ENCODE measurements at places on chromosomes 5 and 9.
A peak's percentile ranks its signal among the peaks of the same experiment; 100 is the strongest.

DNA sequence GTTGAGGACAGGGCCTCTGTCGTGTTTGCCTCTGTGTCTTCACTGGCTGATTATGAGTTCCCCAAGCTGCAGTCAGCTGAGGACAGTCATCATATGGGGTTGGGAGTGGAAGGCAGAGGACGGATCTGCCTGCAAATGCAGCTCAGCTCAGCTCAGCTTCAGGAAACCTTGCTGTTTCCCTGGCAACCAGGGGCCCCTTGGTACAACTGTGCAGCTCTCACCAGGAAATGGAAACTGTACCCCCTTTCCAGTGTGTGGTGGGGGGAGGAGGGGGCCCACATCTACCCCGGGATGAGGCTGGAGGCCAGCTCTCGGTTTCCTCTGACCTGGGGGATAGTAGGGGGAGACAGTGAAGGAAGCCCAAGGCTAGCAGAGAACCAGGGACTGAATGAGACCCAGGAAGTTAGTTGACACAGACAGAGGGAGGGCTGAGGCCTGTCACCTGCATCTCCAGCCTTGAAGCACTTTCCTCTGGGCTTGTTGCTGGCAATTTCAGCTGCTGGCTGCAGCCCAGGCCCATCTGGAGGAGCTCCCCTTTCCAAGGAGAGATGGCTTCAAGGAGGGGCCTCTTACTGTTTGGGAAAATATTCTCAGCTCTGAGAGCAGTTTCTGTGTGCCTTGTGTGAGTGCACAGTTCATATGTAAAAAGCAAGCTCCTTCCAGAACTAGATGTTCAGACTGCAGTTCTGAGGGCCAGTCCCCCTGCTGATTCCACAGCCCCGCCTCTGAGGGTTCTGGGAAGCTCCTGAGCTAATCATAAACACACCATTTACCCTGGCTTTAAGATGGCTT is 6.9 kb downstream of the ANXA6 start:
- H3K4me1 ChIP-seq, result peaks cover 99% of the 10 kb centered on the region
- peak; percentile 72 for DNase-seq
- H3K36me3 ChIP-seq, result peaks cover 74% of the 10 kb centered on the region
- no peaks in the 10 kb centered on the region for H3K27me3 ChIP-seq

- no peak overlapping the region for H3K4me3 ChIP-seq
- no peak overlapping the region for H3K27ac ChIP-seq
- H3K4me1 ChIP-seq, result no peaks in the 10 kb centered on the region
- H3K36me3 ChIP-seq, result no peaks in the 10 kb centered on the region
- no peak for DNase-seq
- H3K27me3 ChIP-seq, result no peaks in the 10 kb centered on the region
Measured at GRCh38 chr5:164809821-164810220, 1304.4 kb downstream of the MAT2B start.

- no peaks in the 10 kb centered on the region for H3K4me1 ChIP-seq
- no peaks in the 10 kb centered on the region for H3K27me3 ChIP-seq
- no peak overlapping the region for H3K4me3 ChIP-seq
Measured at GRCh38 chr9:133979273-133979920, 12.7 kb downstream of the VAV2 start.

- no peak for DNase-seq
- no peaks in the 10 kb centered on the region for H3K36me3 ChIP-seq
- H3K27ac ChIP-seq, result no peak overlapping the region
- H3K4me3 ChIP-seq, result no peak overlapping the region
- H3K4me1 ChIP-seq, result no peaks in the 10 kb centered on the region
Measured at GRCh38 chr9:134967547-134967930, 49.8 kb upstream of the FCN1 start.

- H3K4me1 ChIP-seq, result peaks cover 11% of the 10 kb centered on the region
- H3K4me3 ChIP-seq, result no peak overlapping the region
- peak; percentile 6 for DNase-seq
- no peaks in the 10 kb centered on the region for H3K27me3 ChIP-seq
- H3K36me3 ChIP-seq, result no peaks in the 10 kb centered on the region
- no peak overlapping the region for H3K27ac ChIP-seq
Measured at GRCh38 chr9:129305246-129305645, 127.2 kb upstream of the IER5L start.

DNA sequence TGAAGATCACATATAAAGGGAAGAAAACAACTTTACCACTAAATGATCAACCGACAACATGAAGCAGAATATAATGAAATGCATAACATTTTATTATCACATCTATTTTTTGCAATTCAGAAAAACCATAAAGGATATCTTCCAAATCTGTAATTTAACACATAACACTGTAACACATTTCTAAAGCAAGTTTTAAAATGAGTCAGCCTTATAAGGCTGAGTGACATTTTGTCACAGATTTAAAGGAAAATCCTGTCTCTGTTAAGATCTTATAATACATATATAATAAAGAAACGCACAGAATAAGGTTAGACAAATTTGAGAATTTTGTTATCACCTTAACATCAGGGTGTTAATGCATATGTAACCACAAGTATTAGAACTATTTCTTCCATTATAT is 198.4 kb upstream of the RASA1 start:
- no peak for DNase-seq
- no peaks in the 10 kb centered on the region for H3K36me3 ChIP-seq
- H3K27me3 ChIP-seq, result no peaks in the 10 kb centered on the region
- H3K4me1 ChIP-seq, result peaks cover 11% of the 10 kb centered on the region
- H3K4me3 ChIP-seq, result no peak overlapping the region

GRCh38 chr5:57608542-57608941 is 125.9 kb upstream of the ACTBL2 start:
- no peak for DNase-seq
- no peaks in the 10 kb centered on the region for H3K36me3 ChIP-seq
- no peaks in the 10 kb centered on the region for H3K4me1 ChIP-seq

GRCh38 chr9:115306865-115307264 is 188.9 kb upstream of the TNC start:
- no peak for DNase-seq
- peaks cover 10% of the 10 kb centered on the region for H3K27me3 ChIP-seq
- H3K4me3 ChIP-seq, result no peak overlapping the region

DNA sequence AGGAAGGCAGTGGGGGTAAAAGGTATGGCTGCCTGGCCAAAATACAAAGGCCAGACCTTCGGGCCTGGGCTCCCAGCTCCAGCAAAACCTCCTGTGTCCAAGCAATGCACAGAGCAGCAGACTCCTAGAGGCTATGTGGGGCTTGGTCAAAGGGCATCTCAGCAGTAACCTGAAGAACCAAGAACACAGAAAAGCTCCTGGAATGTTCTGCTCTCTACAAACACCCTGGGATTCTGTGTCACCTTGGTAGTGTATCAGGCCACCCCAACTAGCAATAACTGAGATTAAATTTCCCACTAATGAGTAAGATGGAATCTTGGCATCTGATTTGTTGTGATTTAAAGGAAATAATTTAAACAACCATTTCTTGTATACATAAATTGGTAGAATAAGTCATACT is 158.6 kb downstream of the GLIS3 start:
- no peaks in the 10 kb centered on the region for H3K36me3 ChIP-seq
- H3K4me1 ChIP-seq, result no peaks in the 10 kb centered on the region
- H3K27ac ChIP-seq, result no peak overlapping the region
- H3K27me3 ChIP-seq, result no peaks in the 10 kb centered on the region
- DNase-seq, result no peak

DNA sequence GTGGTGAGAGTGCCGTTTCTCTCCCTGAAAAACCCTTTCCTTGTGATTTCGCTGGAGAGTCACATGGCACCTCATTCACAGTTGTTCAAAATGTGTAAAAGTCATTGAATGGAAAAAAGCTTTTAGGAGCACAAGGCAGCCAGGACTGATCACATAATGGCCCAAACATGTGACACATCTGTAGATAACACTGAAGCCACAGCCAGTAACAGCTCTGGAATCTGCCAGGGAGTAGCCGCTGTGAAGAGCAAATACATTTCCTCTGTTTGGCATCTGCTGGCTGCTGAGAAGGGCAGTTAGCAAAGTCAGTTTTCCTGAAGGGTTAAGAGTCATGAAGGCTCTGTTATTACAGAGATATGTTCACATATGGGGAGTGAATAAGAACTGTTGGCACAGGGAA is 271.8 kb downstream of the NNT start:
- DNase-seq, result no peak
- H3K27ac ChIP-seq, result no peak overlapping the region
- H3K36me3 ChIP-seq, result no peaks in the 10 kb centered on the region
- H3K4me1 ChIP-seq, result no peaks in the 10 kb centered on the region
- no peak overlapping the region for H3K4me3 ChIP-seq
- H3K27me3 ChIP-seq, result no peaks in the 10 kb centered on the region

- H3K27ac ChIP-seq, result no peak overlapping the region
- peaks cover 14% of the 10 kb centered on the region for H3K4me1 ChIP-seq
- peaks cover 55% of the 10 kb centered on the region for H3K27me3 ChIP-seq
- no peak overlapping the region for H3K4me3 ChIP-seq
- no peaks in the 10 kb centered on the region for H3K36me3 ChIP-seq
- no peak for DNase-seq
Measured at GRCh38 chr9:88949425-88949824, 41.8 kb upstream of the S1PR3 start.

DNA sequence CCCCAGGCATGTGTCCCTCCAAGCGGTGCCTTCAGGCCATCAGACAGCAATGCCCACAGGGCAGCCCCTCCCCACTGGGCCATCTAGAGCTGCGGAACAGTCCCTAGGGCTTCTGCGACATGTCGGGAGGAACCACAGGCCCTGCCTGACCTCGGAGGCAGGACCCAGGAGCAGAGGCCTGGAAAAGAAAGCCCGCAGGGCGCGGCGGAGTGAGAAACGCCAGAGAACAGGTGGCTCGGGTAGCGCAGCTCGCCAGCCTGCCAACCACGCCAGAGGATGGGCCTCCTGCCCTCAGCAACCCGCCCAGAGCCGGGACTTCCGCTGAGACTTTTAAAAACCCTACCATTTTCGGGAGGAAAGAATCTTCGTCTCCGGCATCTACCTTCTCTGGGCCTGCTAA is 715 bp downstream of the LCN8 start:
- no peak overlapping the region for H3K27ac ChIP-seq
- no peak for DNase-seq
- no peaks in the 10 kb centered on the region for H3K4me1 ChIP-seq
- H3K27me3 ChIP-seq, result peaks cover 27% of the 10 kb centered on the region

DNA sequence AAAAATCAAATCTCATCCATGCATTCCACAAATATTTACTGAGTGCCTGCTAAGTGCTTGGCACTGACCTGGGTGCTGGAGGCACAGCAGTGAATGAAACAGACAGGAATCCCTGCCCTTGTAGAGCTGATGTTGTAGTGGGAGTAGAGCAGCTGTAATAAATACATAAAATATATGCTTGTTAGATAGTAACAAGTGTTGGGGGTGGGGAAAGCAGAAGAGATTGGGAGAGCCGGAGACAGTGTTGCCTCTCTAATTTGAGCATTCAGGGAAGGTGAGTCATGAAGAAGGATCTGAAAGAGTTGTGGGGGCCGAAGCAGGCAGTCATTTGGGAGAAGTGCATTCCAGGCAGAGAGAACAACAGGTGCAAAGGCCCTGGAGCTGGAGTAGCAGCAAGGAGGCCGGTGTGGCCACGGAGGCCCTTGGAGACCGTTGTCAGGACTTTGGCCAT is 97.9 kb downstream of the ZNF618 start:
- no peak overlapping the region for H3K27ac ChIP-seq
- no peak for DNase-seq
- H3K36me3 ChIP-seq, result no peaks in the 10 kb centered on the region
- no peaks in the 10 kb centered on the region for H3K27me3 ChIP-seq
- no peaks in the 10 kb centered on the region for H3K4me1 ChIP-seq
- no peak overlapping the region for H3K4me3 ChIP-seq
